Naive thymus-derived CD8-positive, alpha-beta T cell (primary cell): ENCODE measurements at places on chromosomes 2 and 18.

DNA sequence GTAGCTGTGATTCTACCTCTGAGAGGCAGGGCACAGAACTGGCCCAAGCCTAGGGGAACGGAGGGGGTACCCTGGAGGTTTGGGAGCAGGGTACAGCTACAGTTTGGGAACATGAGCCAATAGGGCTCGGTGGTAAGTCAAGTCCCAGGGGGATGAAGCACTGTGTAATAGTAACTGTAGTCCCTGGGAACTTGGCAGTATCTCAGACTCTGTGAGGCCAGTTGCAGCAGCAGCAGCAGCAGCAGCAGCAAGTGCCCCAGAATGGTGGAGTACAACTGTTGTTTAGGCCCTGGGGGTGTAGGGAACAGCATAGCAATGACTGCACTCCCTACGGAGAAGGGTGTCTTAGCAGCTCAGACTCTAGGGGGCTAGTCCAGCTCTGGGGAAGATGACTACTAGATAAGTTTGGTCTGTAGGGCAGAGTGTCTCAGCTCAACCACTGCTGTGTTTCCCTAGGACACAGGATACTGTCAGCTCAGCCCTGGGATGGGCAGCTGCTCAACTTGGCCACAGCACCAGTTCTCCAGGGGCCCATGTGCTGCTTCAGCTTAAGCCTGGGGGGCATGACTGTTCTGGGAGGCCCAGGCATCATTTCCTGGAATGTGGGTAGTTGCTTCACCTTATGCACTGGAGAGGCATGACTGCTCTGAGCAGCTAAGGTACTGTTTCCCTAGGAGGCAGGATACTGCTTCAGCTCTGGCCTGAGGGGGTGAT is 20.5 kb downstream of the CARF start:
- no peaks in the 10 kb centered on the region for H3K4me1 ChIP-seq
- DNase-seq: no peak
- H3K27ac ChIP-seq: no peak overlapping the region
- H3K36me3 ChIP-seq: peaks cover 33% of the 10 kb centered on the region
- H3K4me3 ChIP-seq: no peak overlapping the region

DNA sequence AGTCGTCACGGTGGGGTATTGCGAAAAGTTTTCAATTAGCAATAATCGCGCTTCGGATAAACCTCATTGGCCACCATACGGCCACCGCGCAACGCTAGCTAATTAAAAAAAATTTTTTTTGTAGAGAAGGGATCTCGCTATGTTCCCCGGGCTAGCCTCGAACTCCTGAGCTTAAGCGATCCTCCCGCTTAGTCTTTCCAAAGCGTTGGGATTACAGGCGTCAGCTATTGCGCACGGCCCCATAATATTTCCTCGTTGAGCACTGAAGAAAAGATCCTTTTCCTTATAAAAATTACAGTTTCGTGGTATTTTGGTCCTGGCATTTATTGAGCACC is 759 bp upstream of the ACTR1B start:
- no peak for DNase-seq
- H3K36me3 ChIP-seq: no peaks in the 10 kb centered on the region
- peak overlapping the region; percentile 100 for H3K27ac ChIP-seq
- H3K27me3 ChIP-seq: no peaks in the 10 kb centered on the region
- peaks cover 42% of the 10 kb centered on the region for H3K4me1 ChIP-seq

DNA sequence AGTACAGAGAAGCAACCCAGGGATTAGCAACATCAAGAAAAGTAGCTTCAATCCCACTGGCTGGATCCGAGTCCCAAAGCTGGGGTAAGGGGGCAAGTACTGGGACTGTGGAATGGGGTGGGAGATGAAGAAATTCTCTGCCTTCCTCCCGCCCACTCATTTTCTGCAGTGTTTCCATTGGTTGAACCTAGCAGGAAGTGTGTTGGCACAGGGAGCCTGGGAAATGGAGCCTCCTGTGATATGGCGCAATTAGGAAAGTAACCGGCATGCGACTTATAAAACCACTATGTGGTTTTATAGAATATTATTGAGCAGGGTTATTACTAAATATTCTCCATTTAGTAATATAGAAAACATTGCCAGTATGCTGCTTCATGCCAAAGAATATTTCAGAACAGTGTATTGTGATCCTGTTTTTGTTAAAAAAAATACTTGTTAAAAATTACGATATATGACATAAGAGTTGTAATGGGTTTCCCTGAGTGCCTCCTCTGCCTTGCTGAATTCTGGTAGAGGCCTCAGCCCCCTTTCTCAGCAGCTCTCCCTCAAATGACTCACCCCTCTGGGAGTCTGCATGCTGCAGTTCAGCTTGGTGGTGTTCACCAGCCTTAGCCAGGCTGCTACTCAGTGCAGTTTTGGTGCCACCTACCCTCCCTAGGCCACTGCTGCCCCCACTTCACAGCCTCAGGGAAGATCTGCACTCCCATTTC is 60.5 kb downstream of the HK2 start:
- no peaks in the 10 kb centered on the region for H3K4me1 ChIP-seq
- DNase-seq: no peak
- no peak overlapping the region for H3K4me3 ChIP-seq
- peaks cover 24% of the 10 kb centered on the region for H3K36me3 ChIP-seq

GRCh38 chr2:3115301-3116042 is 262.1 kb downstream of the EIPR1 start:
- H3K27ac ChIP-seq: no peak overlapping the region
- H3K4me3 ChIP-seq: no peak overlapping the region
- no peaks in the 10 kb centered on the region for H3K4me1 ChIP-seq
- no peaks in the 10 kb centered on the region for H3K27me3 ChIP-seq

- no peak overlapping the region for H3K27ac ChIP-seq
- no peaks in the 10 kb centered on the region for H3K36me3 ChIP-seq
- H3K4me3 ChIP-seq: no peak overlapping the region
- H3K27me3 ChIP-seq: peaks cover 20% of the 10 kb centered on the region
These were observed 105.7 kb upstream of the ZEB2 start for GRCh38 chr2:144625626-144626025.

DNA sequence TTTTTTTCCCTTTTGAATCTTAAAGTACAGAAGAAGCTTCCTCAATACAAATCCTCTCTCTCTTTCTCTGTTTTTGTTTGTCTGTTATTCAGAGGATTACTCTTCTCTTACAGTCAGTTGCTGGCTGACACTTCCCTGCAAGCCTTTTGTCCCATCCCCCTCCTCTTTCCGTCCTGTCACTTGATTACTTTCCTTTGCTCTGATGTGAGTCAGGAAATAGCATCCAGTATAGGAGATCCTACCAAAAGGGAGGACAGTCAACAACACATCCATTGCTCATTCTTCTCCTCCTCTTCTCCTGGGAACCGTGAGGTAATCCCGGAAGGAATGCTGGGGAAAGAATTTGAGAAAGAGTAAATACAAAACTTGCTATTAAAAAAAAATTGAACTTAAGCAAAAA is 79.3 kb upstream of the SCN7A start:
- no peak overlapping the region for H3K4me3 ChIP-seq
- H3K4me1 ChIP-seq: no peaks in the 10 kb centered on the region
- no peak for DNase-seq
- no peaks in the 10 kb centered on the region for H3K27me3 ChIP-seq

DNA sequence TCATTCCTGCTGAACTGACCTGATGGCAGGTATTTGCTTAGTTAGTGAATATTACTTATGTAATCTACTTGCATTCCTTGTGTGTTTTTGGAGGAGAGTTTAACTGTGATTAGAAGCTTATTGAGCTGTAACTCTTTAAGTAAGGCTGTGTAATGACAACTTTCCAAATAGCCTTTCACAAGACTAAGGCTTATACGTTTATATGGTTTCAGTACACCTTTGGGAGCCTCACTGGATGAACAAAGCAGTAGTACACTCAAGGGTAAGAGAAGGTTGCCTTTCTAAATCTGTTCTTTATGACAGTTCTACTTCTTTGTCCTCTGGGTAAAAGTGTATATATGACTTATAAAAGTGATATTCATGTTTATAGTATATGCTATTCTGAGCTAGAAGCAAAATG is 4.3 kb downstream of the ITPRID2 start:
- no peak overlapping the region for H3K4me3 ChIP-seq
- no peak for DNase-seq
- H3K4me1 ChIP-seq: peaks cover 26% of the 10 kb centered on the region
- H3K27me3 ChIP-seq: no peaks in the 10 kb centered on the region

GRCh38 chr2:218756599-218757377 is 25.2 kb upstream of the CYP27A1 start:
- H3K4me3 ChIP-seq: no peak overlapping the region
- DNase-seq: no peak
- H3K27ac ChIP-seq: no peak overlapping the region
- H3K4me1 ChIP-seq: no peaks in the 10 kb centered on the region

GRCh38 chr18:12921178-12921577 is 26.6 kb upstream of the SEH1L start:
- no peaks in the 10 kb centered on the region for H3K36me3 ChIP-seq
- peak overlapping the region; percentile 1 for H3K4me3 ChIP-seq
- H3K4me1 ChIP-seq: peaks cover 7% of the 10 kb centered on the region
- no peaks in the 10 kb centered on the region for H3K27me3 ChIP-seq

GRCh38 chr2:227687189-227687588 is 20.6 kb downstream of the SCYGR5 start:
- H3K27me3 ChIP-seq: peaks cover 11% of the 10 kb centered on the region
- H3K27ac ChIP-seq: no peak overlapping the region
- no peak overlapping the region for H3K4me3 ChIP-seq
- H3K4me1 ChIP-seq: no peaks in the 10 kb centered on the region

DNA sequence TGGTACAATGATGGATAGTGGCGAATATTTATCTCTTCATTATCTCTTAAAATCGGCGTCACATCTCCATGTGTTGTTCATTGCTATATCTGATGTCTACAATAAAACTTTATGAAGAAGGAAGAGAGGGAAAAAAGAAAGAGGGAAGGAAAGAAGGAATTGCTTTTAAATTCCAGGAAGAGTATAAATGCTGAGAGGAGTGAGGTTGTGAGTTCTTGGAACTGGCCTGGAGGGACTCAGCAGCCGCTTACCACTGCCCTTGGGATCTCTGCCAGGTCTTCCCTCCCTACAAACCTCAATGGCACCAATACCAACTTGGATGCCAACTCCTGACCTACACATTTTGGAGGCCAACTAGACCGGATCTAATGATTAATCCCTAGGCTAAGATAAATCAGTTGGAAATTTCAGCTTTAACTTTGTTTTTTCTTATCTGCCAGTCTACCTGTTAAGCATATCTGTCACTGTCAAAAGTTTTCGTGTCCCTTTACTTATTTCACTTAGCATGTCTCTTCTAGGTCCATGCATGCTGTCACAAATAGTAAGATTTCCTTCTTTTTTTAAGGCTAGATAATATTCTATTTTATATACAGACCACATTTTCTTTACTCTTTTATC is 9.8 kb downstream of the SCN9A start:
- no peak for DNase-seq
- H3K27me3 ChIP-seq: peaks cover 6% of the 10 kb centered on the region
- H3K4me1 ChIP-seq: no peaks in the 10 kb centered on the region

DNA sequence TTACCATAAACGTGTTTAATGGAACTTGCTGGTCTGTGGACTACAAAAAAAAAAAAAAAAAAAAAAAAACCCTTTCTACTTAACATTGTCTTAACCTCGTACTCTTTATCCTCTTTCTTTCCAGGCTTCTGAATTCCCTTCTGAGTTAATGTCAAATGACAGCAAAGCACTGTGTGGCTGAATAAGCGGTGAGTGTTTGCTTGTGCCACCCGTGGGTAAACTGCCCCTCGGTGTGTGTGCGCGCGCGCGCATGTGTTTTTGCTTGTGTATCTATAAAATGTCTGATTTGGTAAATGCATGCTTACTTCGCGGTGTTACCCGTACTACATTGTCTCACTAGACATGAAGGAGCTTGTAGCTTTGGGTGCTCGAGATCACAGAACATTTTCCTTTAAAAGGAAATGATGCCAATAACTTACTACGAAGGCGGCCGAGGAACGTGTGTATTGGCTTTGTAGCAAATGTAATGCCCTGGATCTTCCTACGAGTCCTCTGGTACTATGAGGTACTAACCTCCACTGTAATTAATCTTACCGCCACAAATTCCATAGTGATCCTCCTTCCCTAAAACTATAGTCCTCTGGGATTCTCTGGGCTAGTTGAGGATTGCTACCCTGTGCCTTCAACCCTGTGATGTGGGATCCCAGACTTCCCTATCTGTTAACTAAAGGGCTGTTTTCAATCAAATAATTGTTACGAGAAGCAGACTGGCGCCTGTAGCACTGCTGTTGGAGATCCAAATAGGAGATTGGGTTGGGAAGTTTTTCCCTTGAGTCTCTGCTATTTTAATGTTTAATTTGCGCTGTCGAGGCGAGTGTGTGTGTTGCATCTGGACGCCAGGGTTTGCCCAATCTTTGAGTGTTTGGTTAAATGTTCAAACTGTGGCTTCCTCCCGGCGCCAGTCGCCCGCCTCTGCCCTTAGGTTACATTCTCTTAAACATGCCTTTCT is 1.1 kb downstream of the ID2 start:
- peaks cover 10% of the 10 kb centered on the region for H3K27me3 ChIP-seq
- peaks cover 46% of the 10 kb centered on the region for H3K4me1 ChIP-seq
- peak overlapping the region; percentile 92 for H3K4me3 ChIP-seq
- peaks cover 2% of the 10 kb centered on the region for H3K36me3 ChIP-seq
- peak overlapping the region; percentile 93 for H3K27ac ChIP-seq

- no peaks in the 10 kb centered on the region for H3K27me3 ChIP-seq
- no peaks in the 10 kb centered on the region for H3K36me3 ChIP-seq
- H3K27ac ChIP-seq: no peak overlapping the region
- no peak overlapping the region for H3K4me3 ChIP-seq
- no peaks in the 10 kb centered on the region for H3K4me1 ChIP-seq
These were observed 447.4 kb downstream of the CMPK2 start for GRCh38 chr2:6418291-6418690.

DNA sequence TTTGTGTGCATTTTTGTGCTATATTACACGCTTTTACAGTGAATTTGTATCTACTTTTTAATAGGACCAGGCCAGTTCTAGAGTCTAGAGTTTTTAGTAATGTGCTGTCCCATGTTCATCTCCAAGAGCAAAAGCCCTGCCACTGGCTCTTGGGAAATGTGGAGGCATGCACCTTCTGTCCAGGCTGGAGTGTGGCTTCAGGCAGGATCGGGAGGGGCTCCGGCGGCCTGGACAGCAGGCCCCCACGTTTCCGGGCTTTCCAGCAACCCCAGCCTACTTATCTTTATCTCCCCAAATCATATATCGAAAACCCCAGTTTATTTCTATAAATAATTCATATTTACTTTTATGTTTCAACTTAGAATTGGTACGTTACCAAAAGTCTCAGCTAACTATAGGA is 78.2 kb downstream of the SNTG2 start:
- H3K36me3 ChIP-seq: no peaks in the 10 kb centered on the region
- H3K4me3 ChIP-seq: no peak overlapping the region
- no peak overlapping the region for H3K27ac ChIP-seq
- no peak for DNase-seq
- no peaks in the 10 kb centered on the region for H3K27me3 ChIP-seq

DNA sequence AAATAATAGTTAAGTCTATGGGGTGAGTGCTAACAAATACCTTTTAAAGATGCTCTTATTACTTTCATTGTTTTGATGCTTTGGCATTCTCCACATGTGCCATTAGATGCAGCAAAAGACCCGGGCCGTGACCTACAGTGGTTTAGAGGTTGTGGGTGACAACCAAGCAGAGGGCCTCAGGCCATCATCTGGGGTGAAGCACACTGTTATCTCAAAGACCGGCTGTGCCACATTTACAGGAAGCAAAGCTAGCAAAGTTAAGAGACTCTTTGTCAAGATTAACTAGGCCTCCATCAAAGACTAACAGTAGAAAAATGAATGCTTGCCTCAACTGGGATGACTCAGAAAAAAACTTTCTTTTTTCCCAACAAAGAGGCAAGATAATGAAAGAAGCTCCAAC is 695.3 kb downstream of the SATB2 start:
- no peaks in the 10 kb centered on the region for H3K36me3 ChIP-seq
- H3K27ac ChIP-seq: no peak overlapping the region
- H3K4me1 ChIP-seq: no peaks in the 10 kb centered on the region
- no peaks in the 10 kb centered on the region for H3K27me3 ChIP-seq
